Activated T-cell treated with anti-CD3 and anti-CD28 coated beads, Interleukin-2, amount 50 U/mL, for 1 hour (primary cell): ENCODE measurements at places on chromosomes 5 and 9.

DNA sequence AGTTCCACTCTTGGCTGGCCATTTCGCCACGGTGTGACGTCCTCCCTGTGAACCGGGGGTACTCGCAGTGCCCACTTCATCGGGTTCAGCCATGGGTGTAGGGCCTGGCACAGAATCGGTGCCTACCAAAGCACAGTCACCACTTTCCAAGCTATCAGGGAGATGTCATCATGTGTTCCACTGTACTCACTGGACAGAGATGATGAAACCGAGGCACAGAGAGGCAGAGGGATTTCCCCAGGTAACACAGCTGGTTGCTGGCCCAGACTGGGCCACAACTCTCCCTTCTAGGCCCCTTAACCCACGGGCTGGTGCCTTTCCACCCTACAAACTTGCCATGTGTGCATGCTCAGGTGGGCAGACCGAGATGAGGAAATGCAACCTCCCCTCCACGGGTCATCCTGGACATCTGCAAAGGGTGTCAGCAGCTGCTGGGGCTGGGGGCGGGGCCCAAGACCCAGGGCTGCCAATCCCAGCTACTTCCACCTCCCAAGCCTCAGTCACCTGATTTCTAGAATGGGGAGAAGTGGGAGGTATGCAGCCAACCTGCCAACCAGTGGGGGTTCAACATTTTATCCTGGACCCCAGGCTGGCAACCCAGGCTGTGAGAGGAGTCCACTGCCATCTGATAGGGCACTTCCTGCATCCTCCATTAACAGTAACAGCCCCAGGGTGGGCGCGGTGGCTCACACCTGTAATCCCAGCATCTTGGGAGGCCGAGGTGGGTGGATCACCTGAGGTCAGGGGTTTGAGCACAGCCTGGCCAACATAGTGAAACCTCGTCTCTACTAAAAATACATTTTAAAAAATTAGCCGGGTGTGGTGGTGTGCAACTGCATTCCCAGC is 893 bp upstream of the SH2D3C start:
- DNase-seq: no peak

DNA sequence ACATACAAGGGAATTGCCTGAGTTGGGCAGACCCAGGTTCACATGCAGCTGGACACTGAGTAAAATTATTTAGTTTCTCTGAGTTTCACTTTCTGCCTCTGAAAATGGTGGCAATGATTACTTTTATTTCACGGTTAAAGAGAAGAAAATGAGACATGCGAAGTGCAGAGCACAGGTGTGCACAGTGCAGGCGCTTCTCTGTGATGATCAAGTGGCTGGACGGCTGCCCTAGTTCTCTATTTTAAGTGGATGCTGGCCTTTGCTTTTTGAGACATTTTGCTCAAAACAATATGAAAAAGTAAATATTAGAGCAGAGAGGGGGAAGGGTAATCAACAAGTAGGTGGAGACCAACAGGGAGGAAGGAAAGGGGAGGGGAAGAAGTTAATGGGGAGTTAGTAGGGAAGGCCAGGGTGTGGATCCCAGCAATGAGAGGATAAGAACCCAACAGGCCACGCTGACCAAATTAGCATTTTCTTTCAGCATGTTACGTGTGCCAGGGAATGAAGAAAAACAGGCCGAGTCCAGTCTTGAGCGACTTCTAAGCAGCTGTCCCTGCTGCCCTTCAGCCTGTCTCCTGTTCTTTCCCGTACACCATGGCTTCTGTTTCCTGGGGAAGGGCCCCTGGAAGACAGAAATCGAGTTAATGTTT is 16.1 kb downstream of the SNX18 start:
- DNase-seq: no peak

DNA sequence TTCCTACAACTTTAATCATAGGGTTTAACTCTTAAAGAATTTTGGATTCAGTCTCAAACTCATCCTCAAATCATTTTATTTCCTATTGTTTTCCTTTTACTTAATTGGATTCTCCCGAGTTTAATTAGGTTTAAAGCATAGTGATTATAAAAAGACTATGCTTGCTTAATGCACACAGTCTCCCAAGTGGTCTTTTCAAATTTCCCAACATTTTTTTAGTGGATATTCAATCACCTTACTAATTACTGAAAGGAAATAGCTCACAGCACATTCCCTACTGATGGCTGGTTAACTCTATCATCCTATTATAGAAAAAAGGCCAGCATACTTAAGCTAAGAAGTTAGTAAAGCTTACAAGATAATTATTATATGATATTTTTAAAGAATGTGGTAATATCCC is 170.6 kb downstream of the PRDM9 start:
- DNase-seq: no peak

- DNase-seq: no peak
Observed at GRCh38 chr5:121805911-121806310, 45.8 kb upstream of the FTMT start.

DNA sequence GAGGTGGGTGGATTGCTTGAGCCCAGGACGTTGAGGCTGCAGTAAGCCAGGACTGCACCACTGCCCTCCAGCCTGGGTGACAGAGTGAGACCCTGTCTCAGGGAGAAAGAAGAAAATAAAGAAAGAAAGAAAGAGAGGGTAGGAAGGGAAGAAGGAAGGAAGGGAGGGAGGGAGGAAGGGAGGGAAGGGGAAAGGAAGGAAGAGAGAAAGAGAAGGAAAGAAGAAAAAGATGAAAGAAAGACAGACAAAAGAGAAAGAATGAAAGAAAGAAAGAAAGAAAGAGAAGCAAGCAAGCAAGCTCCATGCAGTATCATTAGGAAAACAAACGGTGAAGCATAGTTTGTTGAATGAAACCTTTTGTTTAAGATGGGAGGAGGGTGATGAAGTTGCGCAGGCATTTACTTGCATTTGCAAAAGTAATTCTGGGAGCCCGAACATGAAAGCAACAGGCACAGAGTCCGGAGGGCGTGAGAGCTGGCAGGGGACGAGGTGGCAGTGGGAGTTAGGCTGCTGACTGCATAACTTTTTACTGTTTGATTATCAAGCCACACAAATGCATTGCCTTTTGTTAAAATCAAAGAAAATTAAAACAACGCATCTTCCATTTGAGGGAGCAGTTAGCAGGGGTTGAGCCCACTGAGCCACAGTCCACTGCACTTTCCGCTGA is 26.0 kb upstream of the CEP72 start:
- no peak for DNase-seq

DNA sequence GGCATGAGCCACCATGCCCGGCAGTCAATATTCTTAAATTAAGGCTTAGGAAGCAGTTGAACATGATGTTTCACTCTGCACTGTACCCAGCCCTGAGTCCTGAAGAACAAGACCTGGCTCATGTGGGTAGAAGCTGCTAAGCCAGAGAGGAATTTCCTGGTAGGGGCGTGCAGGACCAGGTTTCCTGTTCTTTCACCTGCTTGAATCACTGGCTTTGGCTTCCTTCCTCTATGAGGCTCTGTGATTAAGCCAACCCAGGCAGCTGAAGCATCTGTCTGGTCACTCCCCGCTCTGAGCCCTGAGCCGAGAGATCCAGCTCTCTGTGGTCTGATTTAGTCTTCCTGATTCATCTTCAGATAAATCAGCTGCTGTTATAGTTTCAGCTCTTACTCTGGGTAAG is 29.1 kb downstream of the CFAP77 start:
- DNase-seq: no peak

DNA sequence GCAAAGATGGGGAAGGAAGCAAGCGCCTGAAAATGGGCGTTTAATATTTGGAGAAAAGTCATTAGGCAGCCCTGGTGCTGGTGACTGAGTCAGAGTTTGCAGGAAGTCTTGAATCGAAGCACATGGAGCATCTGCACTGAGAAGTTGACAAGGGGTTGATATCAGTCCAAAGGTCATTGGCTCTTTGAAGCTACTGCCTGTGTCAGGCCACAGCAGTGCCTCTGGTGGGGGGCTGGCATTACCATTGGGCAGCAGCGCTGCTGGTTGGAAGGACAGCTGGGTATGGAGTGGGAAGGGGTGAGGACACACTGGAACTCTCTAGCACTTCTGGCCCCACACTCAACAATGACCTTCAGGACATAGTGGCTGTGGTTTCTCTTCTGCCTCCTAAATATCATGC is 150.4 kb upstream of the ERCC6L2 start:
- DNase-seq: no peak

- no peak for DNase-seq
Observed at GRCh38 chr9:36665921-36666431, 93.3 kb downstream of the MELK start.

DNA sequence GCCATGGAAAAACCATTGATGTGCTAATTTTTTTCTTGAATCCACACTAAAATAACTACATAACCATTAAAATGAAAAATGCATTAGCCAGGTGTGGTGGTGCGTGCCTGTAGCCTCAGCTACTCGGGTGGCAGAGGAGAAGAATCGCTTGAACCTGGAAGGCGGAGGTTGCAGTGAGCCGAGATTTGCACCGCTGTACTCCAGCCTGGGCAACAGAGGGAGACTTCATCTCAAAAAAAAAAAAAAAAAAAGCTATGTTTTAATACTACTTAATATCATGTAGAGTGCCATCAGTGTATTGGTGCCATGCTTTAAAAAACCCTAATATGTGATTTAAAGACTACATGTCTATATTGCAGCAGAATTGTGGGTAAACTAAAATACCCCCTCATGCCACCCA is 58.9 kb downstream of the NDFIP1 start:
- DNase-seq: no peak

GRCh38 chr9:137030006-137030405 is 1.9 kb downstream of the FUT7 start:
- peak; percentile 32 for DNase-seq

DNA sequence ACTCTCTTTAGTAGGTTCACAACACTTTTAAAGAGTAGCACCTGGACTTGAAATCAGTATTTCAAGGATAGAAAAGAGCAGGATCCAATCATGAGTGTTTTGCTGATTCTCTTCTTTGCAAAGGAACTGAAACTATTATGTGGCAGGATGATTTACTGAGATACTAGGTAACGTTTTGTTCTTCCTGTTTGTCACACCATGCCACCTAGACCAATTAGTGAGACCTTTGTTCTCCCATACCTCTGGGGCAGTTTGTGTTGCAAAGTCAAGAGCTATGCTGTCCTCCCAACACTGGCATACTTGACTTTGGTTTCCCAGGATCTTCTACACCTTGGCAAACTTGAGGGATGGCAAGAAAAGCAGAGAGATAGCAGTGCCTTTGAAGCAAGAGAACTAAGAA is 43.4 kb downstream of the PPP1R2B start:
- DNase-seq: no peak

DNA sequence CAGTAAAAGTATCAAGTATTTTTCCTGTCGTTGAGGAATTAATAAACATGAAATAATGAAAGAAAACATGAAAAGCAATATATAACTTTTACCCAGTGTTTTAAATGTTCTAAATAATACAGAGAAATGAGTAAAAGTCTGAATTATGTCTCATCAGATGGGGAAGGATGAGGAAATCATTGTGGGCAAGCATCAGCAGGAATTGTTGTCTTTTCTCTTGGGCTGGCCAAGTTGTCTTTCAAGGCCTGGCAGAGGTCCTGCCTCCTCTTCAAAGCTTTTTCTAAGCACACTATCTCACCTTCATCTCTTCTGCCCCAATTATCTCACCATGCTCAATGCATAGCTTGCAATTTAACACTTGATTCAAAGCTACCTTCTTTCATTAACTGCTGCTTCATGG is 41.9 kb downstream of the MOCS2 start:
- DNase-seq: no peak

DNA sequence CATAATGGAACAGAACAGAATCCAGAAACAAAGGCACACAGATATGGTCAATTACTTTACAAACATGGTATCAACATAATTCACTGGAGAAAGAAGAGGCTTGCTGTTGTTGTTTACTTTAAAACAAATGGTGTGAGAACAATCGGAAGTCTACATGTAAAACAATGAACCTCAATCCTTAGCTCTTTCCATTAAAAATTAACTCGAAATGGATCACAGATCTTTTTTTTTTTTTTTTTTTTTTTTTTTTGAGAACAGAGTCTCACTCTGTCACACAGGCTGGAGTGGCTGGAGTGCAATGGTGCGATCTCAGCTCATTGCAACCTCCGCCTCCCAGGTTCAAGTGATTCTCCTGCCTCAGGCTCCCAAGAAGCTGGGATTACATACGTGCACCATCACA is 9.8 kb downstream of the SEMA4D start:
- no peak for DNase-seq

DNA sequence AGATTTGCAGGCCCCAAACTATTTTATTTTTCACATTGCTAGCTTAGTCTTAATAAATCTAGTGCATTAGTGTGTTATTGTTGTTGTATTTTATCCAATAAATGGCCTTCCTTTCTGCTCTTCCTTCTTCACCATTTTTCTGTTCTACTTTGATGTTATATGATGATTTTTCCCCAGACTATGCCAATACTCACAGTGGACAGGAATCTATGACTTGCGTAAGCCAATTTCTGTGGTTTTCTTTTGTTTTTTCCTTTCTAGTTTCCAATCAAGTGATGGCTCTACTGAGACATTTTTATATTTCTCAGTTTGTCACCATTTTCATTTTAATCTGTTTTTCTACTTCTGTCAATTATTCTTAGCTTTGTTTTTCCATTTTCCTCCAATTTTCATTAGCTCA is 106.8 kb upstream of the FBXL7 start:
- no peak for DNase-seq

- DNase-seq: no peak
Observed at GRCh38 chr5:161002571-161003074, 150.6 kb upstream of the ATP10B start.

GRCh38 chr5:147691130-147691529 is 91.4 kb downstream of the JAKMIP2 start:
- no peak for DNase-seq

DNA sequence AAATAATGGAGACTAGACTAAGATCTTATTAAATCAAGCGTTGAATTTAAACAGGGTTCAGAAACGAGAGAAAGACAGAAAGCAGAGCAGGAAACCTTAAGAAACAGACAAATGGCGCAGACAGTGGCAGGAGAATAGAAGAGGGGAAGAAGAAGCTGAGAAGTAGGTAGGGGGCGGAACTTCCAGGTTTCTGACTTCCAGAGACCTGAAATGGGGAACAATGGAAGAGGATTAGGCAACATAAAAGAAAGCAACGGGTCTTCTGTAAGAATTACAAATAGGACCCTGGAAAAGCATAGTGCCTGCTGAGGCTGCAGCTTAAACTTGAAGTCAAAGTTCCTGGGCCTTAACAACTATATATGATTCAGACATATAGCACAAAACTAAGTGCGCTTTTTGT is 101.7 kb downstream of the BNC2 start:
- no peak for DNase-seq

GRCh38 chr5:14512574-14512973 is 69.0 kb upstream of the OTULINL start:
- no peak for DNase-seq

- DNase-seq: no peak
Observed at GRCh38 chr9:136325358-136325757, 2.0 kb upstream of the GPSM1 start.

DNA sequence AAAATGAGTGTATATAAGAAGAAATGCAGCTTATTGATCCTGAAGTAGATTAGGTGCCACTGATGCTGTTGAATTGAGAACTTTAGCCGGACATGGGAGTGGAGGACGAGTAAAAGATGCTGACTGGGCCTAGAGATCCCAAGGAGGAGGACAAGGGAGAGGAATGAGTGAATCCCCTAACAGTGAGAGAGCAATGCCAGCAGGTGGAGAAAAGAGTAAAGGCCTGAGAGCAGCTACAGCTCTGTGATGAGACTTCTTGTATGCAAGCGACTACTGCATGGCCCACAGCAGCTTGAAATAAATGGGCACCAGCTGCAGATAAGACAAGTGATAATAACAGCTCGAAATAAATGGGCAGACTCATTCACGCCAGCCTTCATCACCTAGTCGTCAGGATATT is 44.5 kb upstream of the JMY start:
- no peak for DNase-seq
